ENCODE measurements at places on chromosomes 5 and 9.

DNA sequence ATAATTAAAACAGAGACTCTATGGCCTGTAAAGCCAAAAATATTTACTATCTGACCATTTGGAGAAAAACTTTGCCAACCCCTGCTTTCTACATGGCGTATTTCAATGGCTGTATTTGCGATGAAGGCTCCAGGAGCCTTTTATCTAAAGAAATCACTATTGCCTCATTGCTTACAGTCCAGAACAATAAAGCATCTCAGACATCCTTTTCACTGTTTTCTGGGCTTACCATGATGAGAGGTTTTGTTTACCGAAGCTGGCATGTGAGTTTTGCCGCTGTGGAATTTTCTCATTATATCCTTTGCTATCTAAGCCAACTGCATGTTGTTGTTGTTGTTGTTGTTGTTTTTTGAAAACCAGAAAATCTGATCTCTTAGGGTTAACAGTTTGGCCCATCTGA, 13.9 kb downstream of the PALM2AKAP2 start:
- DNase-seq: no peak

DNA sequence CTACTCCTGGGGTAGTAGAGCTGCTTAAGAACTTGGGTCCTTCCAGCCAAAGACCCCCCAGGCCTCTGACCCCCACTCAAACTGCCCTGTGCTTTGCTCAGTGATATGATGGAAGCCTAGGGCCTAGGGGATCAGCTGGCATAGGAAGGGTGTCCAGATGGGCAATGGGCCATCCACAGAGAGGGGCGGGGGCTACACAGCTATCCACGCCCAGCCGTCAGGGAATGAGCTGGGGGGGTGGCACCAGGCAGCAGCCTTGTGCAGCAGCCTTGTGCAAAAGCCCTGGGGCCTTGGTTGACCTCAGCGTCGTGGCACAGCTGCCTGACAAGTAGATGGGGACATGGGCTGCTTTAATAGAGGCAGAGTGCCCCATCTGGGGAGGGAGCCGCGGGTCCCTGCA, 43.2 kb downstream of the DAB2IP start:
- no peak for DNase-seq

DNA sequence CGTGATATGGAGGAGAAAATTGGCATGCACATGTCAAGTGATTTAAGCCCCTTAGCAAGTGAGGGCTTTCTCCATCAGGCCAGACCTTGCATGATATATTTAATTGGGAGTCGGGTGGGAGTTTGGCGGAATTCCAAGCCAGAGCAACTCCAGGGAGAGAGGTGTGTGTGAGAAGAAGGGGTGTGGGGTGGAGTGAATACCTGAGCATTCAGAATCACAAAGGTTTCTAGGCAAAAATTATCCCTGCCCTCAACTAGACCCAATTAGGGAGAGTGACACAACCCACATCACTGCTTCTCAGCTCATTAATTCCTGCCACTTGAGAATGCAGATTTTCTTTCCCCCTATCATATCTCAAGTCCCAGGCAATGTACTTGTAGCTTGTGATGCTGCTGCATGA, 279.7 kb upstream of the TUT7 start:
- no peak for DNase-seq

DNA sequence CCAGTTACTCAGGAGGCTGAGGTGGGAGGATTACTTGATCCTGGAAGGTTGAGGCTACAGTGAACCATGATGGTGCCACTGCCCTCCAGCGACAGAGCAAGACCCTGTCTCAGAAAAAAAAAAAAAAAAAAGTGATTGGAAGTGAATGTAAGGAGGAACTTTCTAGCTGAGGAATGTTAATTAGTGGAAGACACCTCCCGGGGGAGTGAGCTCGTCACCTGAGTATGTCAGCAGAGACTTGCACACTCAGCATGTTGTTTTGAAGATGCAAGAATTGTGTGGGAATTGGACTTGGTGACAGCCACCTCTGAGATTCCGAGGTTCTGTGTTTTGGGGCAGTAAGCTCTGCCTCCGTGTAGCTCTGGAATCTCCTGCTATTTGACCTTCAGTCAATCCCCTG, 3.6 kb downstream of the SYNPO start:
- no peak for DNase-seq
